Activated naive CD8-positive, alpha-beta T cell treated with anti-CD3 and anti-CD28 coated beads, Interleukin-2, amount 50 U/mL, for 16 hours (primary cell): ENCODE measurements at places on chromosomes 2 and 18.

GRCh38 chr2:163733956-163734355 lies 1.9 kb downstream of the FIGN start:
- no peak for DNase-seq

DNA sequence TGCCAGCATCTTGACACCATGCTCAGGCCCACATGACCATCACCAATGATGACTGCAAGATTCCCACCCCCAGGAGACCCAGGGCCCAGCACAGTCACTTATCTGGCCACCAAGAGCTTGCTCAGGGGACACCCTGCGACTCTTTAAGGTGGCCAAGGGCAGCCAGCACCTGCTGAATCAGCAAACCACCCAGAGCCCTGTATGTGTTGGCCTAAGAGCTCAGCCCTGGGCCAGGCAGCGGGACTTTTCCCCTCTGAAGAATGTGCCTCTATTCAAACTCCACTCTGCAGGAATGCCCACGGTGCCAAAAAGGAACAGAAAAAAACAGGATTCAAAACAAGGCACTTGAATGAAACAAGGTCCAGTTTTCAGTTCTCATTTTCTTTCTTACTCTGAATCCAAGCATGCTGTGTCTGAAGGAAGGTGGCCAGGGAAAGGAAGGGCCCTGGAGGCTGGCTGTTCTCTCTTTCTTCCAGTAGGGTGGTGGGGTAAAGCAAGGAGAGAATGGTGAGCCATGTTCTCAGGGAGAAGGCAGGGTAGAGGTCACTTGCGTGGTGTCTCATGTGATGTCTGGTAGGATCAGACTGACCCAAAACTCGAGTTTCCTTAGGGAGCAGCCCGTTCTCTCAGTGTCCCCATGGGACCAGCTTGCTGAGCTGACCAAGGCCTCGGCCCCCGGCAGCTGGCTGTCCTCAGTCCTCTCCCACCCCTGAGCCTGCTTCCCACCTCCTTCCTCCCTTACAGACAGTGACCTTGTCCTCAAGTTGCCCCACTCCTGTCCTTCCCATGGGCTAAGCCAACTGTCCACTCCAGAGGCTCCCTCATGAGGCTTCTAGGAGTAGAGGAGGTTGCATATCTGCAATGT lies 150.0 kb downstream of the RNF152 start:
- DNase-seq = no peak

- no peak for DNase-seq
Measured at GRCh38 chr2:95007822-95008221, 17.7 kb upstream of the MAL start.

GRCh38 chr2:241010531-241011295 lies 12.3 kb downstream of the SNED1 start:
- DNase-seq = no peak

DNA sequence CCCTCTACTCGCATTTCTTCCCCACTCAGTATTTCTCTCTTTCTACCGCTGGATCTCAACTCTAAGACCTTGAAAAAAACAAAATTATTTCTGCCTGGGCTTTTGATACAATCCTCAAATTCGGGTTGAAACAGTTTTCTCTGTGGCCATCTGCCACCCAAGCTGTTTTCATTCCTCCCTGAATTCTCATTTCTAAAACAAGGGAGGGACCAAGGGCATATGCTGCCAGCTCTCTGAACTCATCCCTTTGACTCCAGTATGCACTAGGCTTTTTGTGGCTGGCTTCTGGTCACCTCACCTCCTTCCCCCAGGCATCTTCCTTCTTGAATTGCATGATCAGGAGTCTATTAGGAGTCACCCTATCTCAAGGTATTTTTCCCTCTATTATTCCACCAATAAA lies 49.5 kb downstream of the CCDC148 start:
- DNase-seq = no peak

DNA sequence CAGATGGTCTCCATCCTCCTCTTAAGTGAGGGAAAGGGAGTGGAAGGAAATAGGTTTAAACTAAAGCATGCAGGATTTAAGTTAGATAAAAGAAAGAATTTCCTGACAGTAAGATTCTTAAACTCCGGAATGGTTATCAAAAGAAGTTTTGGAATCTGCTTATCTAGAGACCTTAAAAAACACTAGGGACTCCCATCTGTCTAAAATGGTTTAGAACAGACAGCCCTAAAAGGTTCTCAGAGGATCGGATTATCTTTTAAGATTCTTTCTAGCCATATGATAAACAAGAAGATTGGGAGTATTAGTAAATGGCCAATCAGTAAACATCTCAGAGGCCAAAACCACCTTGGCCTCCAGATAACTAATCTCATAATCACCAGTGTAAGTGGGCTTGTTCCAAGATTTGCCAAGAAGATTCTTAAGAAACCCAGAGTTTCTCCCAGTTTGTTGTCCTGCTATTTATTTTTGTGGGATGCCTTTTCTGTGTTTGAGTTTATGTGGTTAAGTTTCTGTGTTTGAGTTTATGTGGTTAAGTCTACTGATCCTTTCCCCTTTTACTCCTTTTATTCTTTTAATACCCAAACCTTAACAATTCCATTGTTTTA lies 314.9 kb upstream of the NRP2 start:
- no peak for DNase-seq
